ENCODE measurements at places on chromosomes 13 and 19.

- no peak for DNase-seq
Observed at GRCh38 chr19:31641591-31641990, 292.4 kb upstream of the TSHZ3 start.

- DNase-seq, result peak; percentile 19
Observed at GRCh38 chr19:45172173-45172572, 5.9 kb downstream of the TRAPPC6A start.

GRCh38 chr19:45294291-45295029 lies 28.2 kb downstream of the CKM start:
- peak; percentile 64 for DNase-seq

DNA sequence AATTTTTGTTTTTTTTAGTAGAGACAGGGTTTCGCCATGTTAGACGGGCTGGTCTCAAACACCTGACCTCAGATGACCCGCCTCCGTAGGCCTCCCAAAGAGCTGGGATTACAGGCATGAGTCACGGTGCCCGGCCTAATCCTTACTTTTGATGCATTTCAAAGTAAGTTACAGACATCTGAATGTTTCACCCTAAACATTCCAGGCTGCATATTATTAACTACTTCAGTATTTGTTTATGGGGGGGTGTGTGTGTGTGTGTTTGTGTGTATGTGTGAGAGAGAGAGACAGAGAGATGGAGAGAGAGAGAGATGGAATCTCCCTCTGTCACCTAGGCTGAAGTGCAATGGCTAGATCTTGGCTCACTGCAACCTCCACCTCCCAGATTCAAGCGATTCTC lies 13.1 kb downstream of the SULT2B1 start:
- no peak for DNase-seq

DNA sequence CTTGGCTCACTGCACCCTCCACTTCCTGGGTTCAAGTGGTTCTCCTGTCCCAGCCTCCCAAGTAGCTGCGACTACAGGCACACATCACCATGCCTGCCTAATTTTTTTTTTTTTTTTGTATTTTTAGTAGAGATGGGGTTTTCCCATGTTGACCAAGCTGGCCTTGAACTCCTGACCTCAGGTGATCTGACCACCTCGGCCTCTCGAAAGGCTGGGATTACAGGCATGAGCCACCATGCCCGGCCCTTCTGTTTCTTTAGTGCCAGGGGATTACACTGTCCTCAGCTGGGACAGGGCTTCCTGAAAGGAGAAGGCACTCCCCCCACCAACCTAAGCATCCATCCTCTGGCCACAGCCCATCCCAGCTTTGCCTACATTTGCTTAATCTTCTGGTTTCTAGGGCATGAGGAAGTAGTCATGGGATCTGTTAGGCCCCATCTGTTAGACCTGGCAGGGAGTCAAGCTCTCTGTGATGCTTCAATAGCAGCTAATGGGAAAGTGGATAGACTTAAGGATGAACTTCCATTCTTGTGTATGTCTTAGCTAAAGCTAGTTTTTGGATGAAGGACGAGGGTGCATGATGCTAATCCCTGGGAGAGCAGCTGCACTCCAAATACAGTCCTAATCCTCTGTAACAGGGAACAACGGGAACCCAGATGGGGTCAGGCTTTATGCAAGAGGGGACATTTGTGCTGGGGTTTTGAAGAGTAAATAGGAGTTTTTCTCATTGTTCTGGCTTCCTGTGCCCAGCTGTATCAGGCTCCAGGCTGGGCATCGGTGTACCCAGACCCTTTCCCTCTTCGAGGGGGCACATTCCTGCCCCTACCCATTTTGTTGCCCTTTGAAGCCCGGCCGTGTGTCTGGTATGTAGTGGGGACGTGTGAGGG lies 2.6 kb downstream of the VAV1 start:
- DNase-seq, result no peak

DNA sequence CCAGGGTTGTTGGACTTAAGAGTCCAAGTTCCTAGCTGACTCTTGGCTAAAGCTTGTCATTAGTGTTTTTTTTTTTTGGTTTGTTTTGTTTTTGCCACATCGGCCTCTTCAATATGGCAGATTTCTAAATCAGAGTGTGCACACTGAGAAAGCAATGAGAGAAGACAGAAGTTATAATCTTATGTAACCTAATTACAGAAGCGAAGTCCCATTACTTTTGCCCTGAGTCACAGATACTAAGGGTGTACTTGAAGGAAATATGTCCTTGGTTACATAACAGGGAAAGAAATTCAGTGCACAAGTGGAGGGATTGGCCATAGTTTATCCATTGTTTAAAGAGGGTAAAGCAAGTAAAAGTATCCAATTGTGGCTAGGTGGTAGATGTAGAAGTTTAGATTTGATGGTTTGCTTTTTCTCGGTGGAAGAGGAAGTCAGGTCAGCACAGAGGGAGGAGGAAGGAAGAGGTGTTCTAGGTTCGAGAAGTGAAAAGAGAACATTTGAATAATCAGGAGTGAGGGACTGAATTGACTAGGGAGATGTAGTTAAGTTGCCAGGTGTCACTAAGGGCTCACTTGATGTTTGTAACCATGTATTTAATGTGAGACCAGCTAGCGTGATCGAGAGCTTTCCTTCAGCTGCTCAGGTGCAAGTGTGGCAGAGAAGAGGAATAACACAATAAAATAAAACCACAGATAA lies 12.2 kb downstream of the GTF2F2 start:
- DNase-seq, result no peak

DNA sequence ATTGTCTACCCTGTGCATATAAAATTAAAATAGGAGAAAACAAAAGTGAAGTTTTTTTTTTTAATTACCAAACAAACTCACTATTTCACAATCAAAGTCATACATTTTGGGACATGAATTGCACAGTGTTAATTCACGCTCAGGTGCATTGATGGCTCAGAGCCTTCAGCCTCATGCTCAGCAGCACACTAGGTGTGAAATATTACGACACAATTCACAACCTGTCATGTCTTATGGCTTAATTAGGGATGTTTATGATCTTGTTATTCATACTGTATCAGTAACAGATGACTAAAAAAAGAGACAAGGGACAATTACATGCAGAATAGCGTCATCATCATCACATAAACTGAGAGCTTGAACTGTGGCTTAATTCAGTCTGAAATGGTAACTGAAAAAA lies 2005.5 kb upstream of the PCDH20 start:
- DNase-seq, result no peak

- no peak for DNase-seq
Observed at GRCh38 chr13:98217597-98217996, 40.5 kb upstream of the RNF113B start.

DNA sequence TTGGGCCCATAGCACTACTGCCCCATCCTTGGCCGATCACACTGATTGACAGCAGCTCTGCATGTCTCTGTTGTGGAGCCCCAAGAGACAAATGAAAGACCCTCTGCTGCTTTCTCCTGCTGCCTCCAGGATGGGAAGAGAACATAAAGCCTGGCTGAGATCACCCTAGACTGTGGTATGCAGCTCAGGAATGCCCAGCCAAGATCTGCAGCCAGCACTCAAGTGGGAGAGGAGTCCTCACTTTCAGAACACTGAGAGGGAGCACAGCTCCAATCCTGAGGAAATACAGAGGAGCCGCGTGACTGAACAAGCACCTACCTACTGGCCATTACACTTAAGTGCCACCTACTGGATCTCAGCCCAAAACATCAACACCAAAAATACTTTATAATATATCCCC lies 203.0 kb downstream of the POSTN start:
- no peak for DNase-seq

GRCh38 chr13:40114305-40114896 lies 458.9 kb downstream of the COG6 start:
- DNase-seq, result no peak

- no peak for DNase-seq
Observed at GRCh38 chr13:26310003-26310402, 56.1 kb downstream of the CDK8 start.

DNA sequence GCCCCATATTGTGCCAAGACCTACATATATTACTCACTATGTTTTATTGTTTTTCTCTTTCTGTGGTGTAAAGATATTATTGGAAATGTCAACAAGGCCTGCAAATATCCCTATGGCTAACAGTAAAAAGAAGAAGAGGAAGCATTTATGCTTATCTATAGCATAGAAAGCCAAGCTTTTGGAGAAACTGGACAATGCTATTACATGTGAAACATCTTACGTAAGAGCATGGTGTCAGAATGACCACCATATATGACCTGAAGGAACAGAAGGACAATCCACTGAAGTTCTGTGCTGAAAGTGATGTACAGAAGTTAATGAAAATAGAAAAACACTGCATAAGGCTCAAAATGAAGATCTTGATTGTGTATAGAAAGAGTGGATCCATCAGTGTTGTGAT lies 145.2 kb downstream of the KCTD12 start:
- DNase-seq, result no peak

DNA sequence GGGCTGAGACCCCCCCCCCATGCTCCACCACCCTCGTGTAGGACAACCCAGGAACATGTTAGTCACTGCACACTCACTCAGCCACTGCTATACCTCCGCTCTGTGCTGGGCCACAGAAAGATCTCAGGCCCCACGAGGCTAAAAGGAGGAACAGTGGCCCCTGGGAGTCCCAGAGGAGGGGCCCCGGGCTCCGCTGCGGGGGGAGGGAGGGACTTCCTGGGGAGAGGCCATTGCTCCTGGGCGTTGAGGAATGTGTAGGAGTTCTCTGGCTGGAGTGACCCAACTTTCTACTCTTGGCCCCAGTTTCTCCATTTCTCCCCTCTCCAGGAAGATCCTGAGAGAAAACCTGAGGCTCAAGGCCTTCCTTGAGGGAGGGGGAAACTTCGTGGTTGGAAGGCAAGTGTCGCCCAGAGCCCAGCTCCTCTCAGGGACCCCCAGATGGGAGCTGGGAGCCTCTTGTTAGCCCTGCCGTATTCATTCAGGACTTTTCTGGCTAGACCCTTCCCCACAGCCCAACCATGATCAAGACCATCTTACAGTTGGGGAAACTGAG lies 13.6 kb downstream of the ONECUT3 start:
- DNase-seq, result no peak
